ENCODE measurements at places on chromosomes 4 and X.

GRCh38 chr4:41079881-41080560 is 134.3 kb downstream of the APBB2 start:
- DNase-seq = no peak

DNA sequence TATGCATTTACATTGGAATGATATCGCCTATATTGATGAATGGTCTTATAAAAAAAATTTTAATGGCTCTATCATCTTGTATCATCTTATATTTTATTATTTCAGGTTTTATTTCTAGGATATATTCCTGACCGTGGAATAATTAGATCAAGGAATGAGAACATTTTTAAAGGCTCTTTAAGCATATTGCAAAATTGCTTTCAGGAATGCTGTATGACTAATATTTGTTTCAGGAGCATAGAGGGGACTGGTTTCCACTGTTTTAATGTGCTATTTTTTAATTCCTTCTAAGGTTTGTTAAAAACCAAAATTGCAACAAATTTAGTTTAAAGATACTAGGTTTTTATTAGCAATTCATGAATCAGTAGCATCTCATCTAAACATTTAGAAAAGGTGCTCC is 120.2 kb downstream of the BMPR1B start:
- no peak for DNase-seq

DNA sequence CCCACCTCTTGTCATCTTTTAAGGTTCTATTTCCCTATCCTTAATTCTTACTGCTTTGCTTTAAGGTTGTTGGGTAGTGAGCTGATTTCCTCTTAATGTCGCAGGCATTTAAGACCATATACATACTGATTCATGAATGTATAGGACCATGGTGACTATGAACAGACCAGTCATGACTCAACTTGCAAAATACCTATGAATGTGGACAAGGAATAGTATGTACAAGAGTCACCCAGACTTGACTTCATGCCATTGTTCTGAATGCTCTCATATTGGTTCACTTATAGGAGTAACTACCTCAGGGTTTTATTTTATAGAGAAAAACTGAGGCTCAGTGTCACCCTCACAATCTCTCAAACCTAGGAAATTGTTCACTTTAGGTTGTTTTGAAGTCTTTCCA is 44.3 kb downstream of the CCNG2 start:
- DNase-seq = no peak

- DNase-seq = no peak
These were observed 185.9 kb upstream of the PBDC1 start for GRCh38 chrX:75986976-75987375.

- no peak for DNase-seq
These were observed 1.2 kb upstream of the MID1IP1 start for GRCh38 chrX:38799995-38800580.

DNA sequence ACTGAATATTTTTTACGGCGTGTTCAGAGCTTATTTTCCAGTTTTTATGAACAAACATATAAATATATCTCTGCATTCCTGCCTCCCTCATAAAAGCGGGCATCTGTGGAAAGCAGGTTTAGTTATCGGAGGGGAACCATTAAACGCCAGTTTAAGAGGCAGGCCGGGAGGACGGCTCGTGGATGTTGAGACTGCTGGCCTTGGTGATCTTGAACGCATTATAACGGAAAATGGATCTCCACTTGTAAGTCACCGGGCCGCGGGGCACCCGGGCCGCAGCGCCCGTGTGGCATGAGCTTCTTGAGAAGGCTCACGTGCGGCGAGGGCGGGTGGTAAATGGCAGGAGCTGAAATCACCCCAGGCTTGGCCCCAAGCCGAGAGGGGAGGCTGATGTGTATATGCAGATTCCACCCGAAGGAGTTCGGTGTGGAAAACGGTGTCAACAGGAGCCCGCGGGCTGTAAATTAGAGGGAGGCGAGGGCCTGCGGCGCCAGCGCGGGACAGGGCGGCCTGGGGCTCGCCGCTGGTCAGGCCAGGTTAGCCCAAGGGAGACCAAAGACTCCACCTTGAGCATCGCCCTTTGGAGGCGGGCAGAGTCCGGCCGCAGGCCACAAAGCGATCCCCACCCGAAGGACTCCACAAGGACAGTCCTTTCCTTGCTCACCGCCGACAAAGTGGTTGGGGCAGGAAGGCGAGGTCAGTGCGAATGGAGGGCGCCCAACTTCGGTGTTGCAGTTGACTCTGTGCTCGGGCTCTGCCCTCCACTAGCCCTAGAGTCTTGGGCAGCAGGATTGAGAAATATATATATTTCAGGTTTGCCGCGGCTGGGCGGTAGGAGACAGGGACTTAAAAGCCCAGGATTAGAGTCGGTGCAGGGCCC is 1.3 kb upstream of the HAND2 start:
- DNase-seq = no peak

DNA sequence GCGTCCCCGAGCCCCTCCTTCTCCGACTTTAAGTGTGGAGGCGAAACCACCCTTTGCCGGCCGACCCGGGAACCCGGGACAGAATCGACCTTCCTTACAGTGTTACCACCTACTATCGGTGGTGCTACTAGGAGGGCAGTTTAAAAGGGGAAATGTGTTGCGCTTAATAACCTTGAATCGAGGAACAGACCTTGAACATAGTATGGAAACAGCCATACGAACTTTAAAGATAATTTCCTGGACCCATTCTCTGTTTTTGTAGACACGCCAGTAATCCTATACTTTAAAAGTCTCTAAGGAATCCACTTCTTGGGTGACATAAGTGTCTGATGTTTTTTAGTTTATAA is 1.5 kb downstream of the ING2 start:
- DNase-seq = no peak

- no peak for DNase-seq
These were observed 171.4 kb downstream of the MSL3 start for GRCh38 chrX:11929476-11929875.

DNA sequence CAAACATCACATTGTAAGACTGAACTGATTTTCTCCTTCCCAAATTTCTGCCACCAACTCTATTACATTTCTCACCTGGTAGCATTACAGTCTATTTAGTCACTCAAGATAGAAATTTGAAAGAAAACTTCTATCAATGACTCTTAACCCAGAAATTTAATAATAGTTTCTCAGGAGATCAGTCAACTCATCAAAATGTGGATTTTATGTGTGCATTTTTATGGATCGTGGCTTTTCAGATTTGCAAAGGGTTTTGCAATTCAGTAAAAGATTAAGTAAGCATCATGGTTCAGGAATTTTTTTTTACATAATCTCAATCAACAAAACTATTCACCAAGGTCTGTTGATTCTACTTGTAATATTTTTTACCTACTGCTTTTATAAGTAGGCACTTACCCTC is 111.1 kb downstream of the CFAP299 start:
- no peak for DNase-seq

DNA sequence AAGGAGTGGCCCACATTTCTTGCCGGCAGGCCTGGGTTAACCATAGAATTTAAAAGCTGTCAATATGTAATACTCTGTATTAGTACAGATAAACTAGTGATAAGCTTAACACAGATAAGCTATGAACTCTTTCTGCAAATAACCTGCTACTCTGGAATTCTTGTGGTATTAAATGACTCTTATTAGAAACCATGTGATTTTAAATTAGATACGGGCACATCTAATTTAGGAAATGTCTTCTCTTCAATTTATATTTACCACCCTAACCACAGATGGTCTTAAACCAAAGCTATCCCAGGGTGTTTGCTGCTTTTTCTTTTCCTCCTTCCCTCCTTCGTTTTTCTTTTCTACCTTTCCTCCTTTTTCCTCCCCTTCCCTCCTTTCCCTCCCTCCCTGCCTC is 4.9 kb downstream of the GNRHR start:
- no peak for DNase-seq

DNA sequence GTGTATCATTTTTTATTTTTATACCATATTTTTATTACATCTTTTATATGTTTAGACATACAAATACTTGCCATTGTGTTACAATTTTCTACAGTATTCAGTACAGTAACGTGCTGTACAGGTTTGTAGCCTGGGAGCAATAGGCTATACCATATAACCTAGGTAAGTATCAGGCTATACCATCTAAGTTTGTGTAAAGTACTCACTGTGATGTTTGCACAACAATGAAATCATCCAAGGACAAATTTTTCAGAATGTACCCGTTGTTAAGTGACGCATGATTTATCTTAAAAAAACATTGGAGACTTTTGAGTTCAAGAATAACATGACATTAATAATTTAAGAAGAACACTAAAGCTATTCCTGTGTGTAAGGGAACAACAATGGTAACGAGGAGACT is 96.0 kb upstream of the LEF1 start:
- no peak for DNase-seq

GRCh38 chr4:129346734-129347133 is 250.8 kb downstream of the C4orf33 start:
- DNase-seq = no peak

DNA sequence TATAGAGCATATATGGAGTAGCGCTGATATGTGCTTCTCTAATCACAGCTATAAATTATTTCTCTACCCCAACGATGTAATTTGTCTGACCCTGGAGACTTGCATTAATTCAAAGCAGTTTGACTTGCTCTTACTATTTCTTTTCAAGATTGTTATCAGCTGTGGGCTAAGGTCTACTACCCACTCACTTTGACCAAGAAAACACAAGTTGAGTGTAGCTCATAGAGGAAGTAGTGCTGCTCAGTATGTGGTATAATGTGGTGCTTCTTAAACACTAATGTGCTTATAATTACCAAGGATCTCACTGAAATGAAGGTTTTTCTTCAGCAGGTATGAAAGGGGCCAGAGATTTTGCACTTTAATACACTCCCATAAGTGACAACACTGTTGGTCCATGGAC is 70.1 kb downstream of the INPP4B start:
- no peak for DNase-seq

GRCh38 chrX:13569479-13570260 is at the start of gene EGFL6:
Gene EGFL6 (plus strand): TSS chrX:13569601. CDS start chrX:13569862, 261 bp downstream.
- no peak for DNase-seq

- no peak for DNase-seq
These were observed 14.8 kb upstream of the PPARGC1A start for GRCh38 chr4:23904639-23905071.

DNA sequence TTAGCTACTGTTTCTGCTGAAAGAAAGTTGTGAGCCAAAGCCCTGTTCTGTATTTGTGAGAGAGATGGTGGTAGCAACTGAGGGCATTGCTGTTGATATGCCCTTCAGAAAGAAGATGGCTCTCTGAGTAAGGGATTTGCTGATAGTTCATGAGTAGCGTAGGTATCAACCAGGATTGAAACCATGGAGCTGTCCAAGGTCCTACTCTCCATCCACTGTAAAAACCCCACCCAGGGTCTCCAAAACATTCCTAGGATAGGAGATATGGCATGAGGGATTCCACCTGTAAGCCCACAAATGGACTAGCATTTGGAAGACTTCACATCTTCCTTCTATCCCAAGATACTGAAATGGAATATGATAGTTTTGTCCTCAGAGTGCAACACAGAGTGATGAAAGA is 277.1 kb upstream of the PRKX start:
- no peak for DNase-seq

- no peak for DNase-seq
These were observed 53.8 kb downstream of the PACRGL start for GRCh38 chr4:20754036-20754435.

DNA sequence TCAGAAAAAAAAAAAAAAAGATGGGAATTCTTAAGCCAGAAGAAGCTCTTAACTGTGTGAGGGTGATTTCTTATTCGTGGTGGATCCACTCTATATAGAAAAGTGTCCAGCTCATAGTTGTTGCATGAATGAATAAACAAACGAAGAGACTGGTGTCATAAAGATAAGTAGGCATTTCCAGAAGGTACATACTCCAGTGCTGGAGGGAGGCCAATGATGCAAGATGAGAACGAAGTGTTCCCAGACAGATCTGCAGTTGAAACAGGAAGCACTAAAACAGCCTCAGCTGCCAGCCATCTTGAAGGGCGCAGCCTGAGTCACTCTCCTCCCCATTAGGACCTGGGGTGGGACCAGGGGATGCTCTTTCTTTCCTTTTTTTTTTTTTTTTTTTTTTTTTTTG is 47.4 kb upstream of the HOPX start:
- peak; percentile 89 for DNase-seq

- no peak for DNase-seq
These were observed 173.9 kb downstream of the PDGFRA start for GRCh38 chr4:54402880-54403480.

GRCh38 chrX:5650904-5651303 is 577.8 kb downstream of the NLGN4X start:
- no peak for DNase-seq

GRCh38 chrX:50103866-50104566 is 96.8 kb downstream of the AKAP4 start:
- DNase-seq = no peak

GRCh38 chrX:108171671-108172070 is 80.1 kb downstream of the ATG4A start:
- DNase-seq = no peak

GRCh38 chr4:112284166-112284565 is 1.5 kb downstream of the TIFA start:
- DNase-seq = no peak

DNA sequence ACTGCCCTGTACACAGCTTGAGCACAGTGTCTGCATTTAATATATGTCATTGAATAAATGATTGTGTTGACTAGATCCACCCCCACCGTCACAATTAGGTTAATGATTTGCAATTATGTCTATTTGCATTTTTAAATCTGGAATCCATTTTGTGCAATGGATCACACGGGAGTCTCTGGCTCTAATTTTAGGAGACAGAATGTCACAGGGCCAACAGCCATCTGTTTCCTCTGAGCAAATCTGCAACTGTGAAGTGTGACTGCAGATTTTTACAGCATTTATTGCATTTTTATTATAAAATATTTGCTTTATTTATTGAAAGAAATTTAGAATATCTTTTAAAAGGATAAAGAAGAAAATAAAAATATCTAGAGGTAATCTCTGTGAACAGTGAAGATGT is 316.8 kb downstream of the HS3ST1 start:
- DNase-seq = no peak

DNA sequence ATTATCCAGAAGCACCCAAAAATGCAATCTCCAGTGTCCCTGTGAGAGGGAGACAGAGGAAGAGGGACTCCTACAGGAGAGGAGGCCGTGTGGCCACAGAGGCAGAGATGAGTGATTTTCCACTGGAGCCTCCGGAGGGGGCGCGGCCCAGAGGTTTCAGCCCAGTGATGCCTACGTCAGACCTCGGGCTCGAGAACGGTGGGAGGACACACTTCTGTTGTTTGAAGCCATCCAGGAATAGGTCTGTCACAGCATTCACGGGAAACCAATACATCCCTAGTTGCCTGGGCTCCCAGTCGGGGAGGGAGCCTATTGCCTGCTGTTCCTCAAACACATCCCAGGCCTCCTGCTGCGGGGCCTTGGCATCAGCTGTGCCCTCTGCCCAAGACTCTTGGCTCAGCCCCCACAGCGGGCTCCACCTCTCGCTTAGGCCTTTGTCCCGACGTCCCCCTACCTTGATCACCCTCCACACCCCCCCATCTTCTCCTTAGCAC is 39.2 kb upstream of the HMX1 start:
- no peak for DNase-seq

GRCh38 chr4:95539106-95539505 is 9.7 kb downstream of the UNC5C start:
- no peak for DNase-seq
